Bronchus fibroblast of lung (primary cell): ENCODE measurements at places on chromosomes 13 and 19. TPM values are rescaled to one million over a fixed set of nuclear protein-coding genes. Genes with fewer than 3 reads are reported as not detected.

The NCCRP1 gene
- not detected in 2 replicates for total RNA-seq

The MEDAG gene
- 3.4 and 3.9 TPM in 2 replicates for total RNA-seq

The ICAM4 gene
- total RNA-seq, result 3.9 and 4.6 TPM in 2 replicates

The CEACAM4 gene
- total RNA-seq, result not detected in 2 replicates

The CD33 gene
- total RNA-seq, result not detected in 2 replicates

The GIPC1 gene
- 103 and 111 TPM in 2 replicates for total RNA-seq

The PVR gene
- 95.4 and 101 TPM in 2 replicates for total RNA-seq

The SULT2A1 gene
- total RNA-seq, result not detected in 2 replicates

The ATP4B gene
- total RNA-seq, result not detected in 2 replicates

The ZNF135 gene
- total RNA-seq, result 2.0 and 2.8 TPM in 2 replicates

The C1QTNF9B gene
- total RNA-seq, result 0.74 TPM in 1 of 2 replicates, not detected in the other

The ZNF20 gene
- 2.5 and 3.4 TPM in 2 replicates for total RNA-seq

The ZNF540 gene
- 0.30 and 0.50 TPM in 2 replicates for total RNA-seq

The KCNN4 gene
- total RNA-seq, result 0.17 and 0.74 TPM in 2 replicates

The IRGC gene
- total RNA-seq, result not detected in 2 replicates

The ZNF534 gene
- total RNA-seq, result not detected in 2 replicates

The PALM gene
- total RNA-seq, result 9.2 and 10.1 TPM in 2 replicates

The TNNT1 gene
- 0.34 and 0.89 TPM in 2 replicates for total RNA-seq

The MBD3L2 gene
- total RNA-seq, result not detected in 2 replicates

The SLAIN1 gene
- total RNA-seq, result 0.15 and 0.17 TPM in 2 replicates
